Activated B cell treated with CpG ODN at 0.5 μM for 24 hours (primary cell): ENCODE measurements at places on chromosomes 7 and 10.

GRCh38 chr7:12303062-12303461, 92.0 kb downstream of the TMEM106B start:
- DNase-seq = no peak

GRCh38 chr7:137873979-137874777, 27.4 kb upstream of the DGKI start:
- DNase-seq = no peak

GRCh38 chr7:44139311-44140010, 1.7 kb downstream of the MYL7 start:
- no peak for DNase-seq

DNA sequence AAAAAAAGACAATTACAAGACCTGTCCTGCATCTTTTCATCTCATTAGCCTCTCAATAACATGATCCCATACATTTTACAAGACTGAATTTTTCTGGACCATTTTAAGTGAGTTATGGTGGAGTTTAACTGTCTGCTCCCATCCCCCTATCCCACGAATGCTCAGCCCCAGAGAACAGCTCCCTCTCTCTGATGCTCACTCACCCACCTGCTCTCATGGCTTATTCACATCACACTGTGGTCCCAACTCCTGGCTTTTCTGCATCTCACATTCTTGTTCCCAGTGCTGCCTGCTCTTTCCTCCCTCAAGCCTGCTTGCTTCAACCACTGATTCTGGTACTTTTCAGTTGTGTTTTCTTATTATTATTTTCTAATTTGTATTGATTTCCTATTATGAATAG, 20.4 kb upstream of the CCSER2 start:
- DNase-seq = no peak

- DNase-seq = no peak
Measured at GRCh38 chr7:65989694-65990080, 7.7 kb upstream of the GUSB start.

DNA sequence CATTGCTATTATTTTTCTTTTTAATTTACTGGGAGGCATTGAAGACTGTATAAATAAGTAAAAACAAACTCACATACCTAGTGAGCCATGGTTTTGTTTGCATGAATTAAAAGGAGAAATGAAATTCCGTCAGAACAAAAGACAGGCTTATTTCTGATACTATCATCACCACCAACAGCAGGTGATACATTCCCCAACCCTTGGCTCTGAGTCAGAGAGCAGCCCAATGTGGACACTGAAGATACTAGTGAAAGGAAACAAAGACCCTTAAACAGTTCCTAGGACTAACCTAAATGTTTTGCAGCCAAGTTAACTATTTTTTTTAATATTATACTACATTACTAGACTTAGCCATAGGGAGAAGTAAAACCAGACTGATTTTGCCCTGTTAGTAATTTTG, 31.6 kb downstream of the CHRM2 start:
- DNase-seq = no peak
